ENCODE measurements at places on chromosomes 12 and 14.

DNA sequence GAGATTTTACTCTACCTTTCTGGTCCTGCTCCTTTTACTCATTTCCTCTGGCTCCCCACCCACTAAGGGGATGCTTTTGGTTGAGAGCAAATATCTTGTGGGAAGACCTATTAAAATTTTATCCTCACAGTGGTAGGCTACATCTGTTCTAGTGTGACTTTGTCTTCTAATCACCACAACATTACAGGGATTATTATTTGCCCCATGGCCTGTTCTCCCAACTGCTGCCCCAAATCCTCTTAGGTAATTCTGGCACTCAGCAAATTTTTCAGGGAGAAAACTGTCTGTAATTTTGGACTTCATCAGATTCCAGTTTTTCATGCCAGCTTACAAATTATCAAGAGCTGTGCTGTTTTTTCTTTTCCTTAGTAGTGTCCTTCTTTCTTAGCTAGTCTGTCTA is 172.3 kb downstream of the GPHN start:
- no peak for DNase-seq

DNA sequence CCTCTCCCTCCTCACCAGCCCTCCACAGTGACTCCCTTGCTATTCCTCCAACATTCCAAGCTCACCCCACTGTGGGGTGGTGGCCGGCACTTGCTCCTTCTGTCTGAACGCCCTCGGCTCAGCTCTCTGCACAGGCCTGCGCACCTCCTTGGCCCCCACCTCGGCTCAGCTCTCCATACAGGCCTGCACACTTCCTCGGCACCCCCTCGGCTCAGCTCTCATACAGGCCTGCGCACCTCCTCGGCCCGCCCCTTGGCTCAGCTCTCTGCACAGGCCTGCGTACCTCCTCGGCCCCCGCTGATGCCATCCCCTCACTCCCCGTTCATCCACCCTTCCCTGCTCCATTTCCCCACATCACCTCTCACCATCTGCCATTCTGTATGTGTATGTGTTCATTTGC is 332.7 kb upstream of the FKBP4 start:
- no peak for DNase-seq

DNA sequence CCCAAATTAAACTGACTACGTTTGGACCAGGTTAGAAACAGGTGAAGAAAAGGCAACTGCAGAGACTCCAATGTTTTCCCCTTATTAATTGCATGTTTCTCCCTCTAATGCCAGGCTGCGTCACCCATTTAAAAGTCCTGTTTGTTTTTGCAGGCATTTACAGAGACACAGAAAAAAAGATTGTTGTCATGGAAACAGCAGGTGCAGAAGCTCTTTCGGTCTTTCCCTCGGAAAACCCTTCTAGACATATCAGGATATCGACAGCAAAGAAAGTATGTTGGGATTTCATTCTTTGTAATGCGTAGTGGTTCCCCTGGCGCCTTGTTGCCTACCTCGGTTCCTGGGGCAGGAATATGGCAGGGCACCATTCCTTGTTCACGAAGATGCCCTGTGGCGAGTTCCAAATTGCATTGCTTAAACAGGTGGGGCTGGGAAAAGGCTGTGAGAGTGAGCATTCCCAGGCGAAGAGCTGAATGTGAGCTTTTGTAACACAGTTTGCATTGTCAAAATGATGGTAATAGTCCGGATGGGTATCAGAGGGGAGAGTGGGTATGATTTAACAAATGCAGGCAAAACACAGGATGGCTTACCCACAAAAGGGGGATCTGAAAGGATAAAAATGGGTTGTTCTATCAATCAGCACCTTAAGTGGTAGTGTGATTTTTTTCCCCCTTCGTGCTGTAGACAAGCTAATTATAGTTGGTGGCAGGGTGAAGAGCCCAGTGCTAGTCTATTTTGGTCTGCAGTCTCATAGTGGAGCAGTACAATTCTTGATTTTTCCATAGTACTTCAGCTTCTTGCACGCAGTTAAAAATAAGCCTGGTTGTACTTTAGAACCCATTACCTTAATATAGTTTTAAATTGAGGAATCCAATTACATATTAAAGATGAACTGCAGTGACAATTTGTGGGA is 132.4 kb downstream of the GCH1 start:
- DNase-seq = no peak

- DNase-seq = no peak
Observed at GRCh38 chr12:59388694-59389093, 207.1 kb upstream of the SLC16A7 start.

GRCh38 chr12:109389146-109389545 is 41.4 kb downstream of the MYO1H start:
- DNase-seq = no peak

DNA sequence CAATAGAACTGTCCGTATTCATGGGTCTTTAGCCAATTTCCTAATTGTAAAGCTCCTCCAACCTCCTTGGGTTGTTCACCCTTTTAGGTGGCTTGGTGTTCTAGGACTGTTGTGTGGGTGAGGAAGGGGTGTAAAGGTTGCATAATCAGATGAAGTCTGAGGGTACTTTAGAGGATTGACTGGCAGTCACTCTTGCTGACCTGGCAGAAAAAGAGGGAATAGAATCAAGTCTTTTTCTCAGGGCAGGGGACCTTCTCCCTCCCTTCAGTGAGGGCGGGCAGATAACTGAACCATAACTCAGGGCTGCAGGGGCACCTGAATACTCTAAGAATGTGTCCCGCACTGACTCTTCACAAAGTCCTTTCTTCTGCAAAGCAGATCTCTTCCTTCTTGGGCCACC is 436.2 kb downstream of the CCDC91 start:
- no peak for DNase-seq

DNA sequence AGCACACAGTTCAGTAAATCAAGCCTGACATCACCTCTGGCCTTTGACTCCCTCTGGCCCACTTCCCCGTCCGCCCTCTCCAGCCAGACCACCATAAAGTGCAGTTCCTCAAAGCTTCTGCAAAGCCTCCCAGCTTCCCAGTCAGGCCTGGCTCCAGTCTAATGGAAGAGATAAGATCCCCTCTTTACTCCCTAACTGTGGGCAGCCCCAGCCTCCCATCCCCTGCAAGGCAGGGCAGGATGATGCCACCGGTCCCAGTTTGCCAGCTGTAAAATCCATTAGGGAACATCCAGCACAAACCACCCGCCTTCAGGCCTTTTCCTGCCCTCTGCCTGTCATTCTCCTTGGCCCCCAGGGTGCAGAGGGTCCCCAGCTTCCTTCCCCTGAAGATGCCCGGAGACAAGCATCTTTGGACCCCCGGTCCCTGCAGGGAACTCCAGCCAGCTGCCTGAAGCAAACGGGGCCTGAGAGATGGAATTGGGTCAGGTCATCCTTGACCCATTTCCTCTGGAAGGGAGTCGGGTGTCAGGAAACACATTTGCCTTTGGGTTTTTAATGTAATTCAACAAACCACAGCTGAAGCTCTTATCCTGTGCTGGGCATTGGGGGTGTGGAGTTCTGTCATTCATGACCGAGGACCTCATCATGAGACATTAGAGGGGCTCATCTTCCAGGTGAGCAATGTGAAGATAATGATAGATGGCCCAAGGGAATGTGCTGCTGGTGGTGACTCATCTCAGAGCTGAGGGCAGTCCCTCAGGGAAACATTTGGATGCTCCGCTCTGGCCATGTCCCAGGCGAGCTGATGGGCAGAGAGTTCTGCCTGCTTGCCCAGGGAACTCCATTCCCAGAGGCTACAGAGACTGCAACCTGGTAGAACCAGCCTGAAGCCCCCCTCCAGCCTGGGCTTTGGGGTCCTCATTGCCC is 93.8 kb upstream of the CLMN start:
- no peak for DNase-seq

DNA sequence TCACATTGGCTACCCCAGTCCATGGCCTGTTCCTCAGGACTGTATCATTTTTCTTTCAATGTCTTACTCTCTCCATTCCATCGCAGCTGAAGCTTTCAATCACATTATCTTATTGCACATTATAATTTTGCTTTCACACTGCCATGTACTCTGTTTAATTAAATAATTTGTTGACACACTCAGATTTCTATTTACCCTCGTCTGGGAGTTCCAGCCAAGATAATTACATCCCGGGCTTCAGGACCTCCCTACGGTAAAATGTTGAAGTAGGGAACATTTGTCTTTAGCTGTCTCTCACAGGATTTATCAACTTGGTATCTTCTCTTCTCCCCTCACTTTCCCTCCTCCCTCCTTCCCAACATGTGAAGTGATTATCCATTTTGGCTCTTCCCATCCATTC is 177.2 kb upstream of the RASSF8 start:
- no peak for DNase-seq

DNA sequence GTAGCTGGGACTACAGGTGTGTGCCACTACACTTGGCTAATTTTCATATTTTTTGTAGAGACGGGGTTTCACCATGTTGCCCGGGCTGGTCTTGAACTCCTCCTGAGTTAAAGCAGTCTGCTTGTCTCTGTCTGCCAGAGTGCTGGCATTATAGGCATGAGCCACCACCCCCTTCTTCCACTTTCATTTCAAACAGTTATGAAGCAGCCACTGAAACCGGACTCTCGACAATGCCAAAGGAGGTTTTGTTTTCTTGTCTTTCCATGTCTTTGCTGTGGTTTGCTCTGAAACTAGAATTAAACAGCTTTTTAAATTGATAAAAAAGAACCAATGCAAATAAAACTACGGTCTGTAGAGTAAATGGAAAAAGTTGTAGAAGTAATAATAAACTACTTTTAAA is 30.4 kb downstream of the RAP1B start:
- no peak for DNase-seq

DNA sequence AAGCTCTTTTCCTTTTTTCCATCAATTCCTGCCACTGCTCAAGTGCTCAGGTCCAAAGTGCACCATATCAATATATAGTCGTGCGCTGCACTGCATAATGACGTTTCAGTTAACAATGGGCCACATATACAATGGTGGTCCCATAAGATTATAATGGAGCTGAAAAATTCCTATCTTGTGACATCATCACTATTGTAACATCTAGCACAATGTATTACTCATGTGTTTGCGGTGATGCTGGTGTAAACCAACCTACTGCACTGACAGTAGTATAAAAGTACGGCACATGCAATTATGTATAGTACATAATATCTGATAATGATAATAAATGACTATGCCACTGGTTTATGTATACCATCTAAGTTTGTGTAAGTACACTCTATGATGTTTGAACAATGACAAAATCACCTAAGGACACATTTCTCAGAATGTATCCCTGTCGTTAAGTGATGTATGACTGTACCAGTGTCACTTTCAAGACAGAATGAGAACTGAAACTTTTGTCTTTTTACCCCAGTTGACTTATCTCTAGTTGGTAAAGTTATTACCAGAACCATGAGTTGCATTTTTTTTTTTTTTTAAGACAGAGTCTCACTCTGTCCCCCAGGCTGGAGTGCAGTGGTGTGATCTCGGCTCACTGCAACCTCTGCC is 53.7 kb upstream of the INSM2 start:
- DNase-seq = no peak

DNA sequence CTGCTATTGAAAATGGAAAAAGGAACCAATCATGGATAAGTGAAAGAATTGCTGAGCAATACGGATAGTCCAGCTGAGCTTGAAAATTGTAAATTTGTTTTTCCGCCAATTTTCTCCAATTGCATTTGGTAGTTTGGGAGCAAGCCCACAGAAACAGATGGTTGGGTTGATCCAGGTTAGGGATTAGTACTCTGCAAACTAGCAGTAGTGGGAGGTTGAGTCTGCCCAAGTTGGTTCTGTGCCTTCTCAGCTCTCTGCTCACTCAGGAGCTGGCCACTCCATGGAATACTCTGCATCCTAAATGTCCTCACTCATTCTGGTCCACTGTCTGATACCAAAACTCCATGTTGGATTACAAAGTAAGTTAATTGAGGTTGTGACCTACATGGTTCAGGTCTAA is 361.1 kb upstream of the ATP2B1 start:
- no peak for DNase-seq

DNA sequence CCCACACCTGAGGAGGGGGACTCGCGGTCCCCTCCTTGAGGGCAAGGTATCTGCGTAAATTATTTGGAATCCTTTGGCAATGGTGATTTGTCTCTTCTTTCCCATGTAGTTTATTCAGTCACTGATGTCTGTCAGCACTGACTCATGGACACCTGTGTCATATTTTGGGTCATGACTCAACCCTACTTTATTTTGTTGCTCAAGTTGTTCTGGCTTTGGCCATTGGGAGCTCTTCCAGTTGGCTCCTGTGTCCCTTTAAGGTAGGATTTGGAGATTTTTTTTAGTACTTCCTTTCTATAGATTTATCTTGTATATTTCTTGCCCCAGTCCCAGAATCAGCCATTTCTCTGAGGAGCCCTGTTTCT is 47.4 kb upstream of the C14orf180 start:
- DNase-seq = no peak

GRCh38 chr12:131687346-131688125 is 23.4 kb upstream of the SFSWAP start:
- DNase-seq = no peak

DNA sequence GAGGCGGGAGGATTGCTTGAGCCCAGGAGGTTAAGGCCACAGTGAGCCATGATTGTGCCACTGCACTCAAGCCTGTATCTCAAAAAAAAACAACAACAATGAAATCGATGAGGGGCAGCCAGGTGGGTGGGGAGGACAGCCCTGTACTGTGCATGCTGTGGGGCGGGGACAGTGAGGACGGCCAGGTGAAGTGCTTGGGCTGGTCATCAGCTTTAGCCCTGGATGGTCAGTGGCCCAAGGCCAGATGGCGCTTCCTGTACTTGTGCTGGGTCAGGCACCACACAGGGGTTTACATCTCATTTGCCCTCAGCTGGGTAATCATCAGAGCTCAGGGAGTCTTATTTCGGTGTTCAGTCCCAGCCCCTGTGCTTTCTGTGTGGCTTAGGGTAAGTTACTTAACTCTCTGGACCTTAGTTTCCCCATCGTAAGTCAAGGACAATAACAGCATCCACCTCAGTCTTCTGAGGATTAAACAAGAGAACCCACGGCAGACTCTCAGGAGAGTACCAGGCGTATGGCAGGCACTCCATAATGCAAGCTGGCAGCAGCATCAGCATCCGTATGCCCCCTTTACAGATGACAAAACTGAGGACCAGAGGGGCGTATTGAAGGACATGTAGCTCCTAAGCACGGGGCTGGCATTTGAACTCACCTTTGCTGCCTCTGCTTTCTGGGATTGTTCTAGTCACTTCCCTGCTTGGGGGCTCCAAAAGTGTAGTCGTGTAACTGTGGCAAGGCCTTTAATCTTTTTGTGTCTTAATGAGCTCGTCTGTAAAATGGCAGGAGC is 71.9 kb downstream of the SLC25A47 start:
- DNase-seq = no peak

- no peak for DNase-seq
Observed at GRCh38 chr12:75323663-75324062, 6.5 kb downstream of the CAPS2 start.

DNA sequence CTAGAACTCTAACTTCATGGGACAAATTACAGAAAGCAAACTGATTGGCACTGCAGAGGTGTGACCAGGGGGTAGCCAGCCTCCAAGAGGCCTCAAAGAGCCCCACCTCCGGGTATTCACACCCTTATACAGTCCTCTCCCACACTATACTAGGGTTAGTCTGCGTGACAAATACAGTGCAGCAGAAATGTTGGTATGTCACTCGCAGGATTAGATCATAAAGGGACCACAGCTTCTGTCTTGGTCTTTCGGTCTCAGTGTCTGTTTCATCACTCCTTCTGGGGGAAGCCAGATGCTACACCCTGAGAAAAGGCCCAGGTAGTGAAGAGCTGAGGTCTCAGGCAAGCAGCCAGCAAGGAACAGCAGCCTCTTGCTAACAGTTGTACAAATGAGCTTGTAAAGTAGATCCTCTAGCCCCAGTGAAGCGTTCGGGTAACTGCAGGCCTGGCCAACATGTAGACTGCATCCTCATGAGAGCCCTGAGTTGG is 68.9 kb upstream of the SAV1 start:
- no peak for DNase-seq
